ENCODE measurements at places on chromosomes 16 and 17.

GRCh38 chr17:68957944-68958343 is 2.8 kb upstream of the ABCA8 start:
- DNase-seq: no peak

GRCh38 chr16:81570151-81570846 is 125.7 kb downstream of the CMIP start:
- no peak for DNase-seq

DNA sequence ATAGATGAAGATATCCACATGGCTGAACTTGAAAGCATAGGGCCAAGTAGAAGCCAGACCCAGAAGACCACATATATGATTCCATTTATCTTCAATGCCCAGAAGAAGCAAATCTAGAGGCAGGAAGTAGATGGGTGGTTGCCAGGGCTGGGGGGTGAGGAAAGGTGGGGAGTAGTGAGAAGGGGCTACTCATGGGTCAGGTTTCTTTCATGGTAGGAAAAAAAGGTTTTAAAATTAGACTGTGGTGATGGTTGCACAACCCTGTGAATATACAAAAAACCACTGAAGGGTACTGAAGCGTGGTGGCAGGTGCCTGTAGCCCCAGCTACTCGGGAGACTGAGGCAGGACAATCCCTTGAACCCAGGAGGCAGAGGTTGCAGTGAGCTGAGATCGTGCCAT is 5.4 kb downstream of the CD2BP2 start:
- DNase-seq: no peak

DNA sequence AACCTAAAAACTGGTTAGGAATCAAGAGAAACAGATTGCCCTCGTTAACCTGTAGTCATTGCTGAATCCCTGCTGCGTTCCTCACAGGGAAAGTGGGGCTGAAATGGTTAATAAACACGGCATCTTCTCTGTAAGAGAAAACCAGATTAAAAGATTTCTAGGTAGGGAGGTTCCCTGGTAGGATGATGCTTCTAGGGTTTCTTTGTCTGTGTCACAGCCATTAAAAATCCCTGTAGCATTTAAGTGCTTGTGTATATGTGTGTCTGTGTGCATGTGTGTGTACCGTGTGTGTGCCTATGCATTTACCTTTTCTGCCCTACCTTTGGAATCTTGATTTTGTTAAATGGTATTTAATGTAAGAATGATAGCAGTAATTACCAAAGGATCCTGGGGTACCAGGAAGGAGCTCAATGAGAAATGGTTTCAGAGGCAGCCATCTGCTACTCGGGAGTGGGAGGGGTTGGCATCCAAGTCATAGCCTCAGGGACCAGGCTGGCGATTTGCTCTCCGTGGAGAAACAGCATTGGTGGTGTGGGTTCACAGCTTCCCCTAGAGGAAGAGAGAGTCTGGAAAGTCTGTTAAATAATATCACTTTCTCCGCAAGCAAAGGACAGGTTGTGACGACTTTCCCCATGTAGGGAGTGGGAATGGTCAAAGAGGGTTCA is 177.1 kb downstream of the HS3ST4 start:
- DNase-seq: no peak

GRCh38 chr17:8151120-8151640 is 1.0 kb downstream of the PER1 start:
- no peak for DNase-seq

DNA sequence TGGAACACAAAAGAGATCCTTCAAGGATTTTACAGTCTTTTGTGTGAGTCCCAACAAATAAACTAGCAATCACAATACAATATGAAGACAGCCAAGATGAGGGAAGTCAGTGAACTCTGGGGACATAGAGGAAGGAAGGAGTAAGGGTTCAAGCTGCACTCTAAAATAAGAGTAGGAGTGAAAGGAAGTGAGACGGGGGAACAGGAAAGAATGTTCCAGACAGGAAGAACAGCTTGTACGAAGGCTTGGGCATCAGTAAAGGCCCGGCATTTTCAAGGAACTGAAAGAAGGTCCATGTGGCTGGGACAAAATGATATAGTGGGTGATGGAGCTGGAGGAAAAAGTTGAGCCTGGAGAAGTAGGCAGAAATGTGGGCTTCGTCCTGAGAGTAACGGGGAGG is 4.5 kb downstream of the CCL17 start:
- no peak for DNase-seq

- DNase-seq: no peak
Measured at GRCh38 chr16:81808933-81809480, 29.9 kb downstream of the PLCG2 start.

- DNase-seq: no peak
Measured at GRCh38 chr16:23679274-23679985, 741 bp downstream of the PLK1 start.

DNA sequence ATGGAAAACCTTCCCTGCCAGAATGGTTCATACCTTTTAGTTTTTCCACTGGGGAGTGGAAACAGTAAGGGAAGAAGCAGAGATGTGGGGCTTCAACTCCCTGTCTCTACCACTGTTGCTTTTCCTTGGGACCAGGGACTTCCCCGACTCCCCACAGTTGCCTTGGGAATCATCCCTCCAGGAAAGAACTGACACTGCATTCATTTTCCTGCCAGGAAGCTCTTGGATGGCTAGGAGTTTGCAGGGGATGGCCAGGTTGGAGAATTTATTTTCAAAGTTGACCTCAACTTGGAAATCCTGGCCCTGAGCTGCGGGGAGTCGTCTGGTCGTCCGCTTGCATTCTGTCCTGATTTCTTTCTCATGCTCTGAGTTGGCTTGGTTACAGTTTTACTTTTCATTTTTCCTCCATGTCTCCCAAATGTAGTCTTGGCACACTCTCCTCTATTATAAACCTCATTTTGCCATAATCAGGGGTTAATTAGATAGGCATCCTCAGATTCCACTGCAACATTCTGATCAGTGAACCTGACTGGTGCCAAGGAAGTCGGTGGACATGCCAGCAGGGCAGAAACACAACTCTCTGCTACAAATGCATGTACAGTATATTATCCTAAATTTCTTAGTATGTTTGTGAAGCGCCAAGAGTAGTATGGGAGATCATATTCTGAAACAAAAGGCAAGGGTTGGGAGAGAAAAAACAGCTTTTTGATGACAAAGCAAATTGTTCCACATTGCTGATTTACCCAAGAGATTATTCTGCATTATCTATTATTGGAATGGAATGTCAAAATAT is 220.5 kb upstream of the XYLT1 start:
- no peak for DNase-seq

- no peak for DNase-seq
Measured at GRCh38 chr17:1690544-1691221, 6.0 kb upstream of the PRPF8 start.

DNA sequence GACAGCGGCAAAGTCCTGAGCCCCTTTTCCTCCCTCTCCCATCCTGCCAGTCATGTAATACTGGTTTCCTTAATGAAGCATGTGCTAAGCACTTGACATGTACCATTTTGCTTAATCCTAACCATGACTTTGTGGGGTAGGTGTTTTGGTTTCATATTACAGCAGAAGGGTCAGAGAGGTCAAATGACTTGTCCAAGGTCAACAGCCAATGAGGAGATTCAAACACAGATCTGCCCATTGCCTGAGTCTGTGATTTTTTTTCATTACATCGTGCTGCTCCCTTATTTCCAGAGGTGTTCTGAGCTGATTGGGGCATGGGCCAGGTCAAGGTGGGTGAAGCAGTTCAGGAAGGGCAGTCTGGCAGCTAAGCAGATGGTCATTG is 17.6 kb upstream of the PHF12 start:
- DNase-seq: no peak

- no peak for DNase-seq
Measured at GRCh38 chr17:30334421-30334820, 564 bp upstream of the TMIGD1 start.

GRCh38 chr16:781346-782010 is 6.7 kb downstream of the RPUSD1 start:
- no peak for DNase-seq

GRCh38 chr16:8935989-8936388 is 27.7 kb downstream of the USP7 start:
- no peak for DNase-seq

DNA sequence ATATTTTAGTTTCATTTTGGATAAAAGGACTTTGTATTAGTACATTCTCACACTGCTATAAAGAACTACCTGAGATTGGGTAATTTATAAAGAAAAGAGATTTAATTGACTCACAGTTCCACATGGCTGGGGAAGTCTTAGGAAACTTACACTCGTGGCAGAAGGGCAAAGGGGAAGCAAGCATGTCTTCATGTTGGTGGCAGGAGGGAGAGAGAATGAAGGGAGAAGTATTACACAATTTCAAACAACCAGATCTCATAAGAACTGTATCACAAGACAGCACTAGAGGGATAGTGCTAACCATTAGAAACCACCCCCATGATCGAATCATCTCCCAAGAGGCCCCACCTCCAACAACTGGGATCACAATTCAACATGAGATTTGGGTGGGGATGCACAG is 142.9 kb downstream of the USP31 start:
- DNase-seq: no peak

- peak; percentile 43 for DNase-seq
Measured at GRCh38 chr17:332558-333322, 19.9 kb downstream of the RPH3AL start.

- DNase-seq: no peak
Measured at GRCh38 chr16:10150906-10151305, 31.3 kb downstream of the GRIN2A start.

GRCh38 chr17:30506481-30506880 is 29.3 kb downstream of the GOSR1 start:
- no peak for DNase-seq

- DNase-seq: no peak
Measured at GRCh38 chr16:86430814-86431213, 79.5 kb upstream of the FOXF1 start.
